HuH-7 (cell line): ENCODE measurements at places on chromosomes 2 and 18.

DNA sequence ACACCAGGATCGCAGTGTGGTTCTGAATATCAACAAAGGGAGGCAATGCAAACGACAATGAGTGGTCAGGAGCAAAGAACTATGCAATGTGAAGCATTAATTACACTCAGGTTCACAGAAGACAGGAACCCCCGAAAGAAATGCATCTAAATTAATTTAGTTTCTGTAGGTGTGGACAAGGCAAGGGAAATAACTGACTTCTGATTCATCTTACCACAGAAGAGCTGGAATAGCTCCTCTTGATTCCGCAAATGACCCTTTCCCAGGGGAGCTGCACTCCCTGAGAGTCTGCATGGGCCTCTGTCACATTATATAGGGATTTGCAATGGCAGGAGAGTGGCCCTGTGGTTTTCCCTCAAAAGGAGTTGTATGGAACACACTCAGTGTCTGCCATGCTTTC, 263.9 kb upstream of the APCDD1 start:
- no peak for DNase-seq

- DNase-seq = no peak
Observed at GRCh38 chr18:36365836-36366775, 68.6 kb downstream of the FHOD3 start.

DNA sequence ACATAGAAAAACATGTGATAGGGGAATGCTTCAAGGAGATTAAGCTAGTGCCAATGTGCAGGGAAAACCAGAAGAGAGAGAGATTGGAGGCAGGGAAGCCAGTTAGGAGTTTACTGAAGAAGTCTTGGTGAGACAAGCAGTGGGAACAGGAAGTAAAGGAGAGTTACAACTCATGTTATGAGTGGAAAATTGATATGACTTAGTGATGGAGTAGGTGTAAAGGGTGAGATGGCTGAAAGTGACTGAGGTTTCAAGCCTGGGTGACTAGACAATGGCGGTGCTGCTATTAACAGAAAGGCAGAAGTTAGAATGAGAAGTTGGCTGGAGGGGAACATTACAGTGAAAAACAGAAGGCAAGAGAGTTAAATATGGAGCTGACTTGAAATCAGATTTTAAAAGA, 16.5 kb downstream of the DOK1 start:
- no peak for DNase-seq

DNA sequence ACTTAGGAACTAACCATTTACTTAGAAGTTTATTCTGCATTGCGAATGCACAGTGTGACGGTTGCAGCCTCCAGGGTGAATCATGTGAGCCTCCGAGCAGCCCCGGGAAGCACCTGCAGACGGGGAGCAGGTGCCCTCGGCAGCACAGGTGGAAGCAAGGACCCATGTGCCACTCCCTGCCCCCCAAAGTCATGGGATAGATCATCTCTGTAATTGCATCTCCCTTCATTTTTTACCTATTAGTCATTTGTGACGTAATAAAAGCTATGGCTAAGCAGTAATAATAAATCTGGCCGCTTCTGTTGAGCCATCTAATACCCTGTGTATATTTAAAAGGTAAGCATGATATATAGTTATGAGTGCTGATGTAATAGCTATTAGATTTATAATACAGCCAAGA, 97.2 kb downstream of the PTGR3 start:
- DNase-seq = no peak

- no peak for DNase-seq
Observed at GRCh38 chr2:195652911-195653310, 4.1 kb upstream of the SLC39A10 start.

- no peak for DNase-seq
Observed at GRCh38 chr2:177429688-177430325, 37.2 kb downstream of the AGPS start.

GRCh38 chr2:189581354-189582139, 961 bp upstream of the SLC40A1 start:
- DNase-seq = peak; percentile 46

- no peak for DNase-seq
Observed at GRCh38 chr2:177348118-177348654, 44.4 kb upstream of the AGPS start.

DNA sequence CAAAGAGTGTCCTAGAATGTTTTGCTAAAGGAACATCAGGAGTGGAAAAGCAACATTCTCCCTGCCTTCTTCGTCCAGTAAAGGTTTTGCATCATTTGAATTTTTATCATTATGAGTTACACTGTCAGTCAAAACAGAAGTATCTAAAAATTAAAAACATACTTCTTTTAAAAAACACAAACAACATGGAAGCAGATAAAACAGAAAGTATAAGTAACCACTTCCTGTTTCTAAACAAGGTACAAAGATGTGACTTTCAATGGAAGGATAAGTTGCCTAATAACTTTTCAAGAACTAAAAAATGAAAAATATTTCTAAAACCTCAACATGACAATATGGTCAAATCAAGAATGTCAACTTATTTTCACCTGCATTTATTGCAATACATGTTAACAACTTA, 158.2 kb downstream of the STK39 start:
- no peak for DNase-seq

DNA sequence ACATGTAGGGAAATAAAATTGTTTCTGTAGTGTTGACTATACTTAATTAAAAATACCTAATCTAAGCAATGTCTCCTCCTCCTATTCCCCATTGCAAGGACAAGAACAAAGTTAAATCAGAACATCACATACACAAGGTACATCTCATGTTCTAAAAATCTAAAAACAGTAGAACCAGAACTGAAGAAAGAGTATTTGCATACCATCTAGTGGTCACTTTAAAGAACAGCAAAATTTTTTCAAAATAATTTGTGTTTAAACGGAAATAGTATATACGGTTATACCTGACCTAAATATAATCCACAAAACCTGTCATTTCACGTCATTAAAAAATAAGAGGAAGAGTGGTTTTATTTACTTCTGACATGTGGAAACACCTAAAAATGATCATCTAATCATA, 294.3 kb upstream of the KCNH7 start:
- DNase-seq = no peak

DNA sequence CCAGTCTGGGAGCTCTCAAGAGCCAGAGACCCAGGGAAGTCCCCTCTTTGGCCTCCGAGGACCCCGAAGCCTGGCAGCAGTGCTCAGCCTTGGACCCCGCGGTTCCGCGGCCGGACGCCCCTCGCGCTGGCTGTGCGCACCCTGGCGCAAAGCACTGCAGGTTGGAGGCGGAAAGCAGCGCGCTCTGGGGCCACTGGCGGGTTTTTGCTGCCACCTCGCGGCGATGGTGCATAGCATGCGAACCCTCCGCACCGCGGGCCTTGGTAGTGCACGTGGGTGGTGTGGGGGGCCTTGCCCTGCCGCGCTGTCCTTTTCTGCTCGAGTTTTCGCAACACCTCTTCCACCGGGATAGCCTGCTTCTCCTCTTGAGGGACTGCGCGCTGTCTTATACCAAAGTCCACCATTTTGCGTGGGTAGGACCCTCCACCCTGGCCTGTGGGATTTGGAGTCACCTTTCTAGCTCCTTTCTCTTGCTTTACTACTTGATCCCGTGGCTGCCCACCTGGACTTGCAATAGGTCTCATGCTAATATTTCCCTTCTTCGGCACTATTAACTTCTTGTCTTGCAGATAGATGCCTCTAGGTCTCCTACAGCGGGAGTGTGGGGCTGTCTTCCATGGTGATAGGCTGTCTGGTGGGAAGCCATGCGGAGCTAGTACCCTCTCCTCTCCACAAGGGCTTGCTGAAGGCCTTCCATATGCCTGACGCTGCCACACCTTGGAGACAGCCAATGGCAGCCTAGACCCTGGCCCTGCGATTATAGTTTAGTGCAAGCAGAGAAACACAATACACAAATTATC, 14.3 kb downstream of the SIX3 start:
- peak; percentile 70 for DNase-seq

GRCh38 chr2:237488901-237489860, 2.1 kb downstream of the MLPH start:
- no peak for DNase-seq
